ENCODE measurements at places on chromosomes 5 and 9.

DNA sequence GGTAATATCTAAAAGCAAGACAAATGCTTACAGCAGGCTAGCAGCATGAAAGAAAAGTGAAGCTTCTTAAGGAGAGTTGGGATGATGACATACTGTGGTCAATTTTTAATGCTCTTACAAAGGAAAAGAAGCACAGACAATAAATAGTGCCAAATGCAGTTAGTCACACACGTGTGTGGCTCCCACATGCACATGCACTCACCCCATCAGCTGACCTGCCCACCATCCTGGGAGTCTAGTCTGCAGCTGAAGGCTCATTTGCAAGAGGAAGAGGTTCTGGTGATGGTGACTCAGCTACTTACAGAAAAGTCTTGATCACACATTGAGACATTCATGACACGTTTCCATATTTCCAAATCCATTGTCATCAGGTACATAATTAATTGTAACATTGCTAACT, 129.3 kb downstream of the MRPL36 start:
- no peak for DNase-seq

DNA sequence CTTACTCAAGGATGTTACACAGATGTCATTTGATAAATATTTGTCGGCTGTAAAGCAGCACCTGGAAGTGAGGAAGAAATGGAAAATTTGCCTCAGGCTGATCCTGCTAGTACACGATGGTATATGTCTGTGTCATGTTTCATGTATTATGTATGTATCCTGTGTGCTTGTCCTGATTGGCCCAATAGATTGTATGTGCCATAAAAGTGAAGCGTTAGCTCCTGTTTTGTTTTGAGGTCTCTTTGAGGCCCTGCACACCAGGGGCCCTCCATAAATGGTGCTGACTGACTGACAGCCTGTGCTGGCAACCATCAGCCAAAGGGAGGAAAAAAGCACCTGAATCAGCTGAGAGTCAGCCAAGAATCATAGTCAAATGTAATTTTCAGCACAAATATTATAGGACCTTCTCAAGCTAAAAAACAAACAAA, 11.8 kb upstream of the LNPEP start:
- no peak for DNase-seq

DNA sequence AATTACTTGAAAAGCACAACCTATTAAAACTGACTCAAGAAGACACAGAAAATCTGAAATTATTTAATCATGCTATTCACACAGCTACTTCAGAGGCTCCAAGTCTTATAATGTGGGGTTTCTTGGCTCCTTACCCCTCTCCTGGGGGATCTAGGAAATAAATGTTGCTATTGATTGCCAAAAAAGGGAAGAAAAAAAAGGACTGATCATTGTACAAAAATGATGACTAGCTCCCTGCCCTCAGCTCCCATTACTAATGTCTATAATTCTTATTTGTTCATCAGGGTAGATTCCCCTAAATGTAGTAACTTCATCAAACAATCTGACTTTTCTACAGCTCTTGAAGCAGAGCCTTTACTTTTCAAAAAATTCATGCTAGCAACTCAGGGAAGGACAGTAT, 3.3 kb upstream of the SMC5 start:
- no peak for DNase-seq

- DNase-seq: no peak
Observed at GRCh38 chr5:178624631-178625546, 2.0 kb downstream of the CLK4 start.

DNA sequence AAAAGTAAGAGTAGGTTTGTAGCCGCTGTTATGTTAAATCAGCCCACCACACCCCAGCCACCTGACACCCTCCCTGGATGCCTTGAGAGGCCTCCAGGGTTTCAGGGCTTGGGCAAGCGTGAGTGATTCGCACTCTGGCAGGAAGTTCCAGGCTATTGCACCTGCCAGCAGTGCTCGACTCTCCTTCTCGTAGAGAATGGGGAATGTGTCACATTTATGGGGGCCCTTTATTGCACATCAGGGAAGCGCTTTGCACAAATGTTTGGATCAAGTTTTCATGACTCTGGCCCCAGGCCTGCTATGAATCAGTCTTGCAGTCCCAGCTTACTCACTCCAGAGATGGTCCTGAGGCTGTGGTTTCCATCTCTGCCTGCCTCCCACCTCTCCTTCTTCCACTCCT, 66.1 kb upstream of the ADRA1B start:
- no peak for DNase-seq

- no peak for DNase-seq
Observed at GRCh38 chr9:130846487-130847305, 11.6 kb downstream of the ABL1 start.
